ENCODE measurements at places on chromosomes 7 and 10.

DNA sequence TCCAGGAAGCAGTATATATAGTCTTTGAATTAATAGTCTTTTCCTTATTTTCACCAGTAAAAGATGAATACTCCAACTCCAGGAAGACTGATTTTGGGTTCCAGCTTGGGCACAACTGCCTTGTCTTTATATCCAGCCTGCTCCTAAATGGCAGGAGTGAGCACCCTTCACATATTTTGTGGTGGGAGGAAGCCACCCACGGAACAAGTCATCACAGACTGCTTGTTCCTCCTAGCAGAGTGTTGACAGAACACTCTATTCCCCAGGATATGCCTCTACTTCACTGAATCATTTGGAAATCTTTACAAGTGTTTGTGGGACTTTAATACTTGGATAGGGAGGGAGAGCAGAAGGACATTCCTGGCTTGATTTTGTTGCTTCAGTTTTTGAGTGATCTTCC lies 31.7 kb downstream of the ITPRID1 start:
- DNase-seq: no peak

- no peak for DNase-seq
These were observed 134.3 kb upstream of the TNRC18 start for GRCh38 chr7:5557920-5558401.

- DNase-seq: no peak
These were observed 280.5 kb downstream of the CNTNAP2 start for GRCh38 chr7:146397141-146397540.

DNA sequence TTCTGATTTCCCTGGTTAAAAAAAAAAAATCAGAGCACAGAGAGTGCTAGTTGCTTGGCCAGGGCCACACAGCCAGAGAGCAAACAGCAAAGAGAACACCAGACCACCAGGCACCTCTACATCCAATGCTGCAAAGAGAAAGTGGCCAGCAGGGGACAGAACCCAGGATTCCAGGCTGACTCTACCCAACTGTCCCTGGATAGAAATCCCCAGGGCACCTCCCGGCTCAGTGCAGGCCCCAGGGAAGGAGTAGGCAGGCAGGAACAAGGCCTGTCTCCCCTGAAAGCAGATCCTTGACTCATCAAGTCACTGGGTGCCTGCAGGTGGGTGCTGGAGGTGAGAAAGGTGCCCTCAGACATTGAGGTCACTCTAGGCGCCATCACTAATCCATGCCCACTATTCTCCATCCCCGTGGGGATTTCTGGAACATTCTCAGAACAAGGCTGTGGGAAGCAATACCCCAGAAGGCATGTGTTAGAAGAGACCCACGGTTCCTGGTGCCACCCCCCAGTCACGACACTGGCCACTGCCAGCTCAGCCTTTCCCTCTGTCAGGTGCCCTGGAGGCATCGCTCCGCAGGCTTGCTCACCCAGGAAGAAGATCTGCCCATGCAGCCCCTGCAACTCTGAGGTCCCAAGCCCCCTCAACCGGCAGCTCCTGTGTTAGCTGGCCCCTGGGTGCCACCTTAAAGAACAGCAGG lies 154.8 kb downstream of the GRID1 start:
- no peak for DNase-seq

GRCh38 chr7:30708412-30708811 lies 26.2 kb upstream of the CRHR2 start:
- DNase-seq: no peak

DNA sequence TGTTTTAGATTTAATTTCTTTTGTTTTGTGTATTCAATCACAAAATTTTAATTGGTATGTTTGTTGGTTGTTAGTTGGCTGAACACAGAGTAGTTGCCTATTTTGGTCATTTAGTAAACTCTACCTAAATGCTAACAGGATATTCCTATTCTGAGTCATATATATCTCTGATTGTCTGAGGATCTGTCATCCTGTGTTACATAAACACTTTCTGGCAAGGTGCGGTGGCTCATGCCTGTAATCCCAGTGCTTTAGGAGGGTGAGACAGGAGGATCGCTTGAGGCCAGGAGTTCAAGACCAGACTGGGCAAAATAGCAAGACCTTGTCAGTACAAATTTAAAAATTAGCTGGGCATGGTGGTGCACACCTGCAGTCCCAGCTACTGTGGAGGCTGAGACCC lies 178.6 kb downstream of the PLCE1 start:
- DNase-seq: no peak

- DNase-seq: no peak
These were observed 575.2 kb upstream of the POT1 start for GRCh38 chr7:125504848-125505247.

- DNase-seq: no peak
These were observed 4.1 kb upstream of the CPA4 start for GRCh38 chr7:130288829-130289228.

- no peak for DNase-seq
These were observed 111.7 kb upstream of the COBL start for GRCh38 chr7:51428217-51428887.

DNA sequence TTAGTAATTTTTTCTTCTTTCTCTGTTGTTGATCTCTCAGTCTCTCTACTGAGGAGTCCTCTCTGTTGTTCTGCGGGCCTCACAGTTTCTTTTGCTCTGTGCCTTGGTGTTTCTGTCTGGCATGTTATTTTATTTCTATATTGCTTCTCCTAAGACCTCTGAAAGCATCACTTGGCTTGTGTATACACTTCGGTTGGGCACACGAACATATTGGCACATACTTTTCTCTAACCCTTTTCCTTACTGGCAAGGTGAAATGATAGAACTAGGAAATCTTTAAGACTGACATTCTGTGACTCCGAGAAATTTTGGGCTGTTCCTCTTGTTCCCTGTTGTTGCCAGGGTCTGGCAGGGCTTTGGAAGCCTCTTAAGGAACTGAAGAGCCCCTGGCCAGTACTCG lies 148.9 kb downstream of the CELF2 start:
- DNase-seq: no peak

DNA sequence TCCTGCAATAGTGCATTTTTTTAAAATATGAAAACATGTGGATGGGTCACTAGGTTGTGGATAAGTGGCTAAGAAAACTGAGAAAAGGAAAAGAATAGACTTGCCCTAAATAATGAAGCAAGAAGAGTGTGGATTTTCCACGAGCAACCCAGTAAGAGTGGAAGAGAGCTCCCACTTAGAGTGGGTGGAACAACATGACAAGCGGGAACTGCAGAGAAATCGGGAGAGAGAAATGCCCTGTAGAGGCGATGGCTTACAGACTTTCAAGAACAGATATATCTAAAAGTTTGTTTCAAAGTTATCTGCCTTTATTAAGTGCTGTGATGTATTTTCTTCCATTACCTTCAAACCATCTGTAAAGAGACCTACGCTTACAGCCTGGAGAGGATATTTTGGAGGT lies 26.1 kb upstream of the NRG3 start:
- no peak for DNase-seq

DNA sequence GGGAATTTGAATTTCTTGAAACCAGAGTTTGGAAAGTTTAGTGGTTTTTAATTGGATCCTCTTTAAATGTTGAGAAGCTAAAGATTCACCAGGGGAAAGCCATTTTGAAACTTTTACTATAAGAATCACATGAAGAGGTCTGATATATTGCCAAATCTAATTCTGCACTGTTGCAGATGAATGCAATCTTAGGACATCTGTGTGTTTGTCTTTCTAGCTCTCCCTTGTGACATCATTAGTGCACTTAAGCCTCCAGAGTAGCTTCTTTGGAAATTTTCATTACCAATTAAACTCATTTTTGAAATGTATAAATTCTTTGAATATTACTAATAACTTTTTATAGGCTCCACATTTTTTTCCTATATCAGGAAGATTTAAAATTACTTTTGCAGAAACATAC lies 160.2 kb downstream of the BICC1 start:
- no peak for DNase-seq

- no peak for DNase-seq
These were observed 71.1 kb upstream of the SLC39A12 start for GRCh38 chr10:17880601-17881000.

DNA sequence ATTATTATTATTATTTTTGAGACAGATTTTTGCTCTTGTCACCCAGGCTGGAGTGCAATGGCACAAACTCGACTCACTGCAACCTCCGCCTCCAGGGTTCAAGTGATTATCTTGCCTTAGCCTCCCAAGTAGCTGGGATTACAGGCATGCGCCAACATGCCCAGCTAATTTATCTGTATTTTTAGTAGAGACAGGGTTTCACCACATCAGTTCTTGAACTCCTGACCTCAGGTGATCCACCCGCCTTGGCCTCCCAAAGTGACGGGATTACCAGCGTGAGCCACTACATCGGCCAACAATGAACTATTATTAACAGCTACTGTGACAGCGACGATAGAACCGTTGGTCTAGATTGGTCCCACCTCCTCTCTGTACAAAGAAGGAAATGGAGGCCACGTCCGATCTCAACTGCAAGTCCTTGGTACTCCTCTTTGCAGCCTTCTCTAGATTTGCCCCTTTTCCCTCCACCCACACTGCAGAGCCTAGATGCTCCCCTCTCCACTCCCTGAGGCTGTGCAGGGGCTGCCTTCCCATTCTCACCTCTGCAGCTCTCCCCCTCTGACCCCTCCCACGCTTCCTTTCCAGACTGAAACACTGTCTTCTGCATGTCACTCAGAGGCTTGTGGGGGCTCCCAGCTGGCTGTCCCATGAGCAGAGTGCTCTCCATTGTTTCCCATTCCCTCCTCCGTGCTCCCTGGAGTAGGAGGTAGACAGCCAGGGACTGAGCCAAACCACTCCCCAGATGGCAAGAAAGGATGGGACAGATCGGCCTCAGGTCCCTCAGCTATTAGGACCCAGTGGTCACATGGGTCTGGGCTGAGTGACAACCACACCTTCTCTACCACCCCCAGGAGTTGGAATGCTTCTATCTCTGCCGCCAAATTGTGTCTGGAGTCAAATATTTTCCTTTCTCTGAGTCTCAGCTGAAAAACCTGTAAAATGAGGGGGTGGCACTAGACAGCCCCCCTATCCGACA lies 2.3 kb downstream of the LOXL4 start:
- DNase-seq: no peak

DNA sequence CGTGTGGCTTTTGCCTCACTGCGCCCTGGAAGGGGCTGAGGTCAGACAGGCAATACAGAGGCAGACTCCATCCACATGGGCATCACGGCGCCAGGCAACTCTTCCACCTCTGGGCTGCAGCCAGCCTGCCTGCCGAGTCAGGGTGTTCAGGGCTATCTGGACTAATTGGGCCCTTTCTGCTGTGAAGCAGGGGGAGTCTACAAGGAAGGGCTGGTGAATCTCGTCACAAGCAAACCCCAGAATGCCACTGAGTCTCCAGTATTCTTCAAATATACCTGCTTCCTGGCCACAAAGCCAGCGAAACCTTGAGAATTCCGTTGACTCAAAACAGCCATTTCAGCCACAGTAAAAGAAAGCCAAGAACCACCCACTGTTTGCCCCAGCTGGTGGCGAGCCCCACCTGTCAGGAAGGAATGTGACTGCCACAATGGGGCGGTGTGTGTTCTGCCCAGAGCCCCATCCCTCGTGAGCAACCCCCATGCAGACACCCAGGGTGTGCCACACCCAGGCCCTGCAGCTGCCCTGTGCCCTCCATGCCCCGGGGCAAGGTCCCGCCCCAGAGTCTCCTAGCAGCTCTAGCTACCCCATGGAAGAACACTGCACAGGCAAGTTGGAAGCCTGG lies 117.3 kb downstream of the FAM53B start:
- peak; percentile 47 for DNase-seq

- no peak for DNase-seq
These were observed 51.4 kb downstream of the CELF2 start for GRCh38 chr10:11068861-11069633.

DNA sequence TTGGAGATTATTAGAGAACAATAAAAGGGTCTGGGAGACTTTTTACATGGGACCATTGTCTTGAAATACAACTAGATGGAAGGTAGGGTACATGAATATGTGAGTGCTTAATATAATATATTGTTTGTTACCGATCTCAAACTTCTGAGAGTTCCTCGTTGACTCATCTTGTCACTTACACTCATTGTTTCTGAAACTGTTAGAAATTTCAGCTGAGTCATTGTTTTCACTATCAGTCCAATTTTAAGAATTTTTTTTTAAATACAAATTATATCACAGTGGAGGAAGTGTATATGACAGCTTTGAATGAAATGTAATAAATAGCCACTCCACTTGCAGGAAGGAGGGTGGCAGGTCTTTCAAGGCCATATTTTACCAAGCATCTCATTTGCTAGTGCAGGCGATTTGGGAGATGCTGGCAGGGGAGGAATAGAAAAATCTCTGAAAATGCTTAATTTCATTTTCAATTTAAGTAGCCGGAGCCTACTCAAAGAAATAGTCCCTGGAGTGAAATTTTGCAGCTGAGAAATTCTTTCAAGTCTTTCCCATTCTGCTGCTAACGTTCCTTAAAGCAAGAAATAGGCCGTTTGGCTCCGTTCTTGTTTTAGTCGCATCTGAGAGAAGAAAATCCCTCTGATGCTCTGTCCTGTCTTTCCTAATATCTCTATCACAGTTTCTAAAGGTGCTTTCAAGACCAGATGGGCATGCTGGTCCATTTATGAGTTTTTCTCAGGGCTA lies 1404.2 kb upstream of the CELF2 start:
- DNase-seq: no peak

GRCh38 chr7:35714407-35714806 lies 19.5 kb upstream of the HERPUD2 start:
- DNase-seq: no peak

DNA sequence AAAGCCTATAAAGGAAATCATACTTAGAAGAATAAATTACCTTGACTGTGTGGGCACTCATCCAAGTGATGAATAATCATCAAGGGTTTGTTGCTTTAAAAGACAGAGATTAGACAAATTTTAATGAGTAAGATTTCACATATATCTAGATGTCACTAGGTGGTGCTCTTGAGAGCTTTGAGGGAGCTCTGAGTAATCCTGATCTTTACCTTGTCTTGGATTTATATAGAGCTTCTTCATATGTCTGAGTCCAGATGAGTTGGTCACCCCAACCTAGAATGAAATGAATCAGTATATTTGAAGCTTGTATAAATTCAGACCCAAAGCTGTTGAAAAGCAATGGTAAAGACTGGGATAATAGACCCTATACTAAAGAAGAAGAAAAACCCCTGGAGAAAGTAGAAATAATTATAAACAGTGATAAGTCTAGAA lies 3.7 kb downstream of the AGR2 start:
- DNase-seq: no peak

- DNase-seq: peak; percentile 57
These were observed 62.6 kb downstream of the ADK start for GRCh38 chr10:74213571-74214162.

- no peak for DNase-seq
These were observed 17.5 kb downstream of the MICALL2 start for GRCh38 chr7:1441615-1442354.

- DNase-seq: no peak
These were observed 14.8 kb downstream of the PDAP1 start for GRCh38 chr7:99393355-99394187.

- DNase-seq: no peak
These were observed 49.9 kb downstream of the ZNF365 start for GRCh38 chr10:62424026-62424425.

GRCh38 chr10:30537586-30537985 lies 92.0 kb downstream of the LYZL2 start:
- DNase-seq: no peak

GRCh38 chr10:905503-905902 lies 26.0 kb downstream of the LARP4B start:
- no peak for DNase-seq

Data from activated CD8-positive, alpha-beta memory T cell treated with anti-CD3 and anti-CD28 coated beads, Interleukin-2, amount 50 U/mL, for 4 hours (primary cell).